ENCODE measurements at places on chromosomes 7 and 10. TPM values are rescaled to one million over a fixed set of nuclear protein-coding genes. Genes with fewer than 3 reads are reported as not detected.

DNA sequence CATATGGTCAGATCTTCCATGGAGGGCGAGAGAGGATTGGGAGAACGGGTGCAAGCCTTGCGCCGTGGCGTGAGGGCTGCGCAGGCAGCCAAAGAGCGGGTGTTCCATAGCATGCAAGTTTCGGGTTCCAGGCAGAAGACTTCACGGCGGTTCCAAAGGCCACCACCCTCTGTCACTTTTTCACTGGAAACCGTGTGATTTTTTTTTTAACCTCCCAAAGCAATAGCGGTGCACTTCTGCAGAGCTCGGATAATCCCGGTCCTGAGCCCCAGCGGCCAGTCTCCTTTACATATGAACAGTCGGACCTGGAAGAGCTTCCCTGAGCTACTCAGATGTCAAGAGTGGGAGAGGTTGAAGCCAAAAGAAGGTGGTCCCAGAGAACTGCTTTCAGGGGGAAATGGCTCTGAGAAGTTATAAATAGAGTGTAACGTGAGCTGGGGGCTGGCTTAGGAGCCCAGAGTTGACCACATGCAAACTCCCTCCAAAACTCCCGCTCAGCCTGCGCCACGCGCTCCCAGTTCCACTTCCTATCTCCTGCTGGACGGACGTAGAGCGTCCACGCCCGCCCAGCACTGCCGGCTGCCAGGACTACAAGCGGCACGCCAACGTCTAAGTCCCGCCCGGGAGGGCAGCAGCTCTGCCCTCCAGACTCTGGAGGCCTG lies at the start of gene MEOX2:
Gene MEOX2 (minus strand): TSS at position 389 of the 662 bp plus-strand sequence. CDS start 281 bp downstream, at position 108.
- DNase-seq, result no peak

DNA sequence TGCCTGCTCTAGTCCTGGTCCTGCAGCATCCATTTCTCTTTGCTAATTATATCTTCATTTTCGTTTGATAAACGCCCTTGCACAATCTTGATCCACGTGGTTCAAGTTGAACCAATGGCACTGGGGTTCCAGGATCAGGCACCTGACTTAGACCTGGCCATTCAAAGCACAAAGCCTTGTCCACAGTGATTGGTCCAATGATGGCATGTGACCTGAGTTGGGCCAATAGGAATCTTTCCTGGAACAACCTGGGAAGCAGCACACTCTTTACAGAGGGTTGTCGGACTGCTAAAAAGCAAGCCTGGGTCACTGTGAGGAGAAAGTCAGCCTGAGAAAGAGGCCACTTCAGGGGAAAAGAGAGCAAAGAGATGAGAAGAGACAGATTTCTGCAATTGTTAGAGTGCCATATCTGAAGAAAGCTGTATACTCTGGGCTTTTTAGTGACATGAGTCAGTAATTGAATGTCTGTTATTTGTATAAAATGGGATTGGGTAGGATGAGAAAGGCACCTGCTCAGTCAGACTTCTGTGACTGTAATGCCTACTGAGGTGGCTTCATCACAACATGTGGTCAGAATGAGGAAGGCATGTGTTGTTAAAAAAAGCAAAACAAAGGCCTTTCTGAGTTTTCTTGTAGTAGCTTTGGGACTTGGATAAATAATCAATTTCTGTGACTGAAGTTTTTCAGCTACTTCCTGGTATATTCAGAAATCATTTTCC lies 4.4 kb upstream of the STEAP4 start:
- DNase-seq, result no peak

DNA sequence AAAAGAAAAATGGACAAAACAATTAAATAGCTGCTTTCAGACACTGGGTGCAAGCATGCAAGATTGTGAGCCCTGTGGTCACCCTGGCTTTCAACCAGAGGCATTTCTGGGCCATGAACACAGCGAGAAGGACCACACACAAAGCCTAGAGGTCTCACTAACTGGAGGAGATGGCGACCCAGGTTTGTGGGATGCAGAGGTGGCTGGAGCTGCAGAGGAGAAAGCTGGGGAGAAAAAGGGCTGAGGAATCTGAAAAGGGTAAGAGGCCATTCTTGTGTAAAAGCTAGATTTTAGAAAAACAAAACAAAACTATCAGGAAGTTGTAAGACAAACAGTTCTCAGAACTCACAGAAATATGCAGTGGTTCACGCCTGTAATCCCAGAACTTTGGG lies 30.1 kb upstream of the PTPRN2 start:
- DNase-seq, result no peak

DNA sequence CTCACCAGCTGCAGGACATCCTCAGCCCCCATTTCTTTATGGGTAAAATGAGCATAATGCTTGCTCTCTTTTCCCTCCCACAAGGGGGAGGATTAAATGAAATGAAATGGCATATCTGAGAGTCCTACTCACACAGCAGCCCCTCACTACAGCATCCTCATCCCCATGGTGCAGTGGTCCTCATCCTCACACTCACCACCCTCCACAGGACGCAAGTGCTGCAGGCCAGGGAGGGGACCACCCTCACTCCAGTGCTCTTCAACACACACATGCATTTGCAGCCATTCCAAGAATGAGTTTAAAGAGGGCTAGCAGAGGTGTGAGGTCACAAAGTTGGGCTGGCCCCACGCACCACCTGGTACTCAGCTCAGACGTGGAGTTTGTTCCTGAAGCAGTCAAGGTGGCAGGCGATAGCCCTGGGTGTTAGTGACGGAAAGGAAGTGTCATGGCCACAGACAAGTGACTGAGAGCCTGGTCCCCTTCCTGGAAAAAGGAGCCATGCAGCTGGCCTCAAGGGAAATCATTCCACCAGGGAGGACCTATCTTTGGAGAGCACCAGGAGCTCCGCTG lies 234.0 kb downstream of the TNS3 start:
- DNase-seq, result no peak

- DNase-seq, result no peak
These were observed 315.3 kb downstream of the SNX13 start for GRCh38 chr7:17625043-17625442.

DNA sequence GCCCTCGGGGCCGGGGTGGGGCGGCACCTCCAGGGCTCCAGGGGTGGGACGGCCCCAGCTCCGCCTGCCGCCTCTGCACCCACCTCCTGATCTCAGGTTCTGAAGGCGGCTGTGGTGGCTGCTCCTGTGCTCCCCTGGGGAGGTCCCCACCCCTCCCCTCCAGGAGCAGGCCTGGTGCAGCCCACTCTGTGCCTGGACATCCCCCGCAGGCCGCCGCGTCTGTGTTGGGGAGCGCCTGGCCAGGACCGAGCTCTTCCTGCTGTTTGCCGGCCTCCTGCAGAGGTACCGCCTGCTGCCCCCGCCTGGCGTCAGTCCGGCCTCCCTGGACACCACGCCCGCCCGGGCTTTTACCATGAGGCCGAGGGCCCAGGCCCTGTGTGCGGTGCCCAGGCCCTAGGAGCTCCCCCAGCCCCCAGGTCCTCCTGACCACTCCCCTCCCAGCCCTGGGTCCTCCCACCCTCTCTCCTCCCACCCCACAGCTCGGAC lies 5.5 kb downstream of the CYP2W1 start:
- no peak for DNase-seq

- peak; percentile 16 for DNase-seq
These were observed 68.0 kb downstream of the HHEX start for GRCh38 chr10:92757711-92758104.

DNA sequence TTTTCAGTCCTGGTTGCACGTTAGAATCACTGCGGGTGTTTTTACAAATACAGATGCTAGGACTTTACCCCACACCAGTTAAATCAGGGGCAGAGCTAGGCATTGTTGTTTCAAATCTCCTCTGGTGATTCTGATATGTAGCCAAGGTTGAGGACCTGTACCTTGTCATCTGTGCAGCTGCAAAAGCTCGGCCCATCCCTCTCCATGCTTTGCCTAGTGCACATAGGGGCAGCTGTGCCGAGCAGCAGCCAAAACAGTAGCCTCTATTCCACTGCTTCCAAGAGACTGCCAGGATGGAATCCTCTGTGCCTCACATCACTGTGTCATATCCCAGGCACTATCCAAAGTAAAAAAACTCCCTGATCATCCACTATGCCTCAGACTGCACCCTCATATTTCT lies 181.3 kb downstream of the CDK14 start:
- DNase-seq, result no peak

Gene GIMAP6
- total RNA-seq, result not detected

Gene NRCAM
- 158 TPM for total RNA-seq

Gene FFAR4
- total RNA-seq, result not detected

Gene JAKMIP3
- total RNA-seq, result 2.0 TPM

Gene OR2A12
- total RNA-seq, result not detected
